ENCODE measurements at places on chromosomes 12 and 14.

DNA sequence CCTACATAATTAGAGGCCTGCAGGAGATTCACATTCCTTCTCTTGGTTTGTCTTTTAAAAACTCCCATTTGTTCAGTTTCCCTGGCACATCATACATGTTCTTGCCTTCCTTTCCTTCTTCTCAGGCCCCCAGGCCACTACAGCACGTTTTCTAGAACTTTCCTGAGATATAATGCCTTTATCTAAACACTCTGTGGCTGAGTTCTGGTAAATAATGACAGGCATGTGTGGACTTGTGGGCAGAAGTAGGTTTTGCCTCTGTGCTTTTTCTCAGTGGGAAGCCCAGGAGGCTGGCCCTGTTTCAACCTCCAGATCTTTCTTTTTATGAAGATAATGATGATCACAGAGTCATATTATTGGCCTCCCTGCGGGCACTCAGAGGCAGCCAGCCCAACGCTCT lies 117.2 kb downstream of the TMX1 start:
- no peak for DNase-seq

DNA sequence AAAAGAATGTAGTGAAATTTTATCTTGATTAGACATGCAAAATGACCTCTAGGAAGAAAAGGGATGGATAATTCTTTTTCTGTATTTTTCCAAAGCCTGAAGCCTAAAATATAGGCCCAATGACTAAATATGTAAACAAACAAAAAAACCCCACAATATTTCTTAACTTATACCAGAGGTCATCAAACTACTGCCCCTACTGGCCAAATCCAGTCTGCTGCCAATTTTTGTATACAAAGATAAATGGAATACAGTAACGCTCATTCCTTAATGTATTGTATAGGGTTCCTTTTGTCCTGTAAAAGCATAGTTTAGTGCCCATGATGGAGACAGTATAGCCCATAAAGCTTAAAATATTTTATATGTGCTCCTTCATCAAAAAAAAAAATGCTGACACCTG lies 145.7 kb upstream of the ALG10 start:
- no peak for DNase-seq

- DNase-seq = no peak
Measured at GRCh38 chr14:105465209-105466031, 9.2 kb upstream of the CRIP2 start.

GRCh38 chr14:30874999-30875787 lies 834 bp downstream of the COCH start:
- no peak for DNase-seq

DNA sequence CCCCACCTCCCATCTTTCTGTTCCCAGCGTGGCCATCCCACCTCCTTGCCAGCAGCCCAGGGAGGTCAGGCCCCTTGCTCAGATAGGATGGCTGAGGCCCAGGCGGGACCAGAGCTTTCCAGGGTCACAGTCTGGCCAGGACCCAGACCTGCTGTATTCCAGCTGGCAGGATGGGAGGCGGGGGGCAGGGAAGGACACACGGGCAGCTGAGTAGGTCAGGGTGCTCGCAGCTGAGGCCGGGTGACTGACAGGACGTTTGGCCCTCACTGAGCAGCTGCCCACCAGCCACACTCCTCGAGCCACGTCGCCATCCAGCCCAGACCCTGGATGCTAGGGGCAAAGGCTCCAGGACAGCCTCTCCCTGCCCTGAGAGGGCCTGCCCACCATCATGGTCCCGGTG lies 4.0 kb downstream of the NUDT14 start:
- DNase-seq = no peak

- DNase-seq = no peak
Measured at GRCh38 chr14:56811593-56812363, 1.5 kb upstream of the OTX2 start.

DNA sequence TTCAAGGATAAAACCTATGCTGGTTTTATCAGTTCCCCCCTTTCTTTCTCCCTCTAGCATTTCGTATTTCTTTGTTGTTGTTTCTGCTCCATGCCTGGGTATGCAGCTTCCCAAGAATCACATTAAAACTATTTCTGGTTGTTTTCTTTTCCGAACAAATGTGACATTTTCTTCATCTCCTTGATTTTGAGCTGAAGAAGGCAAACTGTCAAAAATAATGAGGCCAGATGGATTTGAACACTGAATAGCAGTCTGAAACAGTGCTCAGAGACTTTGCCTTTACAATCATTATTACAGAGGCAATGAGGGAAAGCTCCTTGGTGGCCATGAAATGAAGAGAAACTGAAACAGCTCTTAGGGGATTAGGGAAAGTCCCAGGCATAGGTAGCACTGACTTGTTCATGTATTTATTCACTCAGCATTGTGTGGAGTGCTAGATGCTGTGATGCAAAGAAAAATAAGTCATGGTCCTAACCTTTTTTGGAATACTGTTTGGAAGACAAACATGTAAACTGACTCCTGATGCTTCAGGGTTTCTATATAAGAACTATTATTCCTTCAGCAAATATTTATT lies 319.5 kb downstream of the FUT8 start:
- DNase-seq = no peak

- no peak for DNase-seq
Measured at GRCh38 chr12:63990828-63991547, 146.5 kb downstream of the SRGAP1 start.

- no peak for DNase-seq
Measured at GRCh38 chr14:92962031-92962830, 39.3 kb downstream of the CHGA start.

GRCh38 chr14:102011631-102012030 lies 47.3 kb downstream of the DYNC1H1 start:
- DNase-seq = no peak

DNA sequence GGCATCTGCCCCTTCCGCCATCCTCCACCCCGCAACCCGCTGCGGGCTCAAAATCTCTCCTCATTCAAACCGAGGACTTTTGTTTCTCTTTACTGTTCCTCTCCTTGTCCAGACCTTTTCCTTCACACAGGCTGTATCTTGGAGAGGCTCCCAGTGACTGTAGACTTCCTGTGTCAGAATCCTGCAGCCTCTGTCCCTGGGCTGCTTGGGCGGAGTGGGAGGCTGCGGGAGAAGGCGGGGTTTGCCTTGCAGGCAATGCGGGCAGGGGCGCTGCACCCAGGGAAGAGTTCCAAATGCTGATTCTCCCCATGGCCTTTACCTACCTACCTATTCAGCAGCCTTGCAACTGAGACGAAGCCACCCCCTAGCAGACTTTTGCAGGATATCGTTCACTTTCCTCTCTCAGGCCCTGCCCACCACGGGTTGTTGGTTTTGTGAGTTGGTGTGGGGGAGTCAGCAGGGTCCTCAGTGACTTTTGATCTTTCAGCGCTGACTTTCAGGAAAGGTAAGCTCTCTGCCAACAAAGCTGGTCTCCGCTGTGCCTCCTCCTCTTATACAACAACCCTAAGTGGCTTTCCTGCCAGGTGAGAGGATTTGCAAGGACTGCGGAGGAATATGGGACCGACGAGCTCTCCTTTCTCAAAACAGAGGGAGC lies 79.0 kb upstream of the KCNA1 start:
- DNase-seq = no peak

DNA sequence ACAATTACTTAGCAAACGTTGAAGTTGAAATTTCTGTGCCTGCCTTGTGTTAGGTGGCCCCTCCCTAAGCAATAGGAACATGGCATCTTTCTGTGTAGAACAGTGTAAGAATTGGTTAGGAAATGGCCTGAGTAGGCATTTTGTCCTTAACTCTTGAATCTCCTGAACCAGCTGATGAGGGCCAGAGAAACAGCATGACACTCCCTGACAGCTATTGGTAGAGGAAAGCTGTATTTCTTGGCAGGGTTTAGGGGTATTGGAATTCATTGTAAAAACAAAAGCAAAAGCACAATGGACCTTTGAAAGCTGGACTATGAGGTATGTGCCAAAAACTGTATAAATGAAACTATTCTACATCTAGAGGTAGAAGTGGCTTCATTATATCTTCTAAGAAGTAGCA lies 40.6 kb upstream of the LRTM2 start:
- DNase-seq = no peak

GRCh38 chr12:6135071-6135470 lies 10.6 kb upstream of the VWF start:
- no peak for DNase-seq

- no peak for DNase-seq
Measured at GRCh38 chr14:58805605-58806409, 168.0 kb downstream of the DACT1 start.

GRCh38 chr14:86055512-86056075 lies 525.6 kb downstream of the FLRT2 start:
- no peak for DNase-seq

- no peak for DNase-seq
Measured at GRCh38 chr12:65306366-65307168, 28.1 kb downstream of the MSRB3 start.

- no peak for DNase-seq
Measured at GRCh38 chr12:114191581-114191980, 214.4 kb downstream of the TBX5 start.

DNA sequence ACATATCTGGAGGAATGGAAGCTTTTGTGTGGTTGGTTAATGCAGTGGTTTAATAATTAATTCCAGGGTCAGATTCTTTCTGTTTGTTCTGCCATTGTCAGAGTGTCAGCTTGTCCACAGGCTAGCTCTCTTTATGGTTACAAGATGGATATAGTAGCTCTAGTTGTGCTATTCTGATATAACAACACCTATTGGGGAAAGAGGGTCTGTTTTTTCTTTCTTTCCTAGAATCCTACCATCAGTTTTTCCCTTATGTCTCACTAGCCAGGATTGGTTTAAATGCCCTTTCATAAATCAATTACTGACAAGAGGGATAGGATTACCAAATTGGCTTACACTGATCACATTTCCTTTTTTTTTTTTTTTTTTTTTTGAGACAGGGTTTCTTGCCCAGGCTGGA lies 27.8 kb downstream of the CNOT2 start:
- DNase-seq = no peak

- DNase-seq = no peak
Measured at GRCh38 chr14:32657081-32657480, 281.6 kb upstream of the NPAS3 start.

GRCh38 chr12:106894774-106895173 lies 60.9 kb upstream of the TMEM263 start:
- no peak for DNase-seq

DNA sequence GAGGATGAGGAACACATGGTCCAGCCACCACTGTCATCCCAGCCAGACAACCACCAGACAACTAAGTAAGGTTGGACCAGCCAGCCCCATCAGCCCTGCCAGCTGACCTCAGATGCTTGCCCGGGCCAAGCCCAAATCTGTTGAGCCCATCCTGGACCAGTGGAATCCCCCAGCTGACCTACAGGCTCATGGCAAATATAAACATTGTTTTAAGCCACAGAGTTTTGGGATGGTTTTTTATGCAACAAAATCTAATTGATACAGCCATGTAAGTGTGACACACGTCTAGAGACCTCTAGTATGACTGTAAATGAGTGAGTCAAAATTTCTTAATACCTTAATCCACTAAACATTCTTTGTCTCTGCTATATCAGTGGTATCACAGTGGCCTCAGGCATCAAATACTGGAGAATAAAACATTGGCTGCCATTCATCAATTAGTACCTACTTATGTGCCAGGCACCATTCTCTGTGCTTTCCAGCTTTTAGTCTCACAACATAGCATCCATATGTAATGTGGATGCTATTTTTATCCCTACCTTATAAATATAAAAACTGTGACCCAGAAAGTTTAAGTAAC lies 24.2 kb upstream of the NT5DC3 start:
- DNase-seq = no peak

- no peak for DNase-seq
Measured at GRCh38 chr12:93092649-93092945, 163.5 kb upstream of the EEA1 start.

GRCh38 chr12:124927201-124928094 lies 13.0 kb upstream of the UBC start:
- peak; percentile 98 for DNase-seq

DNA sequence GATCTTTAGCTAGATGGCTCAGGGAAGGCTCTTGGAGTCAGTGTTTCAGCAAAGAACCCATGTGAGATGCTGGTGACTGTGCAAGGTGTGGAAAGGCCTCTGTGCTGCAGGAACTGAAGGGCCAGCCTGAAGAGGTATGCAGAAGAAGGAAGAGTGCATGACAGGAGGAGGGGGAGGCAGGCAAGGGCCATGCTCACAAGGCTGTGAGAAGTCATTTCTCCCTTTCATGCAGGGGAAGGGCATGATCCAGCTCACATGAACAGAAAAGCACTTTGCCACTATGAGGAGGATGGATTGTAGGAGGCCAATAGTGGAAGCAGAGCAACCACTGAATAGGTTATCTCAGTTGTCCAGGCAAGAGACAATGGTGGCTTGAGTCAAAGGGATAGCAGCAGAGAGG lies 83.7 kb downstream of the SSPN start:
- no peak for DNase-seq

DNA sequence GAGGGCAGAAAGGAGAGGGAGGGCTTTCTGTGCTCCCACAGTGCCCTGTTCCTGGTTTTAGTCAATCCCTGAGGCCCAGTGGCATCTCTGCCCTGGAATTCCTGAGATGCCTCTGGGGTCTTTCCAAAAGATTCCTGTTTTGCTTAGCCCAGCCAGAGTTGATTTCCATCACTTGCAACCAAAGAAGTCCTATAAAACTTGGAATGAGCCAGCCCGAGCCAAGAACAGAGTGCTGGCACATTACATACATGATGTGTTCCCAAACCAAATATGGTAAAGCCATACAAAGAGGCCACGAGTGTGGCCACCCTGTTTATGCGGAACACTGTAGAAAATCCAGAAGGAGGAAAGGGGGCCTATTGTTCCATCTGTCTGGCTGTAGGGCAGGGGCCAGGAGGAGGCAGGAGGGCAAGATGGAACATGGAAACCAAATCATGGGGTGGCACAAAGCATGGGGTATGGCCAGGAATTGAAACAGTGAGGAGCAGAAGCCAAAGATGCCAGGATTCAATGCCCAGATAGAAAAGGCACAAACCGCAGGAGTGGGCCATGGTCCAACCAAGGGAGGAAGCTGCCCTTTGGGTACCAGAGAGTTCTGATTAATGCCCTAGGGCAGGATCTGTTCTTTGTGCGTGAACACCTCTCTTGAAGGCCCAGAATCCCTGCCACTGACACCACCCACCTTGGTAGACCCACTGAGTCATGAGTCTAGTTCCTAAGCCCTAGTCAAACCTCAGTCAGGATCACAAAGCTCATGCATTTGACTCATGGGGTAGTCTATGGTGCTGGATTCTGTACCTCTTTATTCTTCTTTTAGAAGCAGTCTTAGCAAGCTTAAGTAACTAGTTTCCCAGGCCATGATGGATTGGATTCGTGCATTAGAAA lies 75.2 kb downstream of the LRRC74A start:
- no peak for DNase-seq

DNA sequence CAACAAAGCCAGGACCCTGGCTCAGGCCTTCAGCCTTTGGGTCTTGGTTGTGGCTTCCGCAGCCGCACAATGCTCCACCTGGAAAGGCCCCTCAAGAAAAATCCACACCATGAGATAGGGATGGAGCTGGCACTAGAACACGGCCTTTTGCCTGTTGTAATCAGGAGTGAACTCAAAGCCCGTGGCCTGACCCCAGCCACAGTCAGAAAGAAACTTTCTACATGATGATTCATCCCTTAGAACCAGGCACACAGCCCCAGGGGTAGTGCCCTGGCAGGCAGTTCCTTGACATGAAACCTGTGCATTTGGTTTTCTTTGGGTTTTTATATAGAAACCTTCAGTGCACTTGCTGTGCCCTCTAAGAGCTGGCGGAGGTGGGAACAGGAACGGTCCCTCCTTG lies 5.1 kb downstream of the CLMN start:
- DNase-seq = no peak

GRCh38 chr12:106594447-106594846 lies 11.6 kb downstream of the RFX4 start:
- DNase-seq = no peak

- no peak for DNase-seq
Measured at GRCh38 chr12:119005085-119005484, 23.7 kb downstream of the SRRM4 start.
